Activated T-helper 2 cell treated with anti-CD3 and anti-CD28 coated beads, Interferon-gamma antibody, Interleukin-2, Interleukin-4, amounts not matched to agents 10 μg/mL and 5 μg/mL and 100 μg/mL, durations not matched to agents 14 hours and 24 hours and 36 hours (primary cell): ENCODE measurements at places on chromosomes 7 and 10.

GRCh38 chr7:12947465-12947864, 260.0 kb downstream of the ARL4A start:
- DNase-seq, result no peak

GRCh38 chr10:95536894-95537541, 24.2 kb downstream of the SORBS1 start:
- no peak for DNase-seq

DNA sequence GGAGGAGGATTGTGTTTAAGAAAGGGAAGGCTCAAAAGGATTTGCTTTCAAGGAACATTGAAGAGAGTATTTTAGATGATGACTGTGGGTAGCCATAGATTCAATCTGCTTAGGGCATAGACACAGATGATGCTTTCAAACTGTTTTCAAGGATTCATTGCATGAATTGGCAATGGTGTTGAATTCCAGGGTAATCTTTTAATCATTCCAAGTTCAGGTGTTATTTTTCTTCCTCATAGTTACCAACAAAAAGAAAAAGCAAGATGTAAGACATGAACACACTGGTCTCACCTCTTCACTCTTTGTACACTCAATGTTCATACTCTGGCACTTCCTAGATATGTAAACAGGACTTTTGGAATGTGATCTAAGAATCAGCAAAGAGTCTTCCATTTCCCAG, 167.0 kb upstream of the RHOBTB1 start:
- no peak for DNase-seq

- DNase-seq, result no peak
Observed at GRCh38 chr7:21898265-21898930, 47.3 kb downstream of the CDCA7L start.

- no peak for DNase-seq
Observed at GRCh38 chr7:70721500-70721899, 410.4 kb upstream of the GALNT17 start.

- no peak for DNase-seq
Observed at GRCh38 chr10:10043083-10043482, 974.6 kb upstream of the CELF2 start.

GRCh38 chr10:114613237-114613979, 44.7 kb downstream of the ABLIM1 start:
- DNase-seq, result no peak

GRCh38 chr7:41544241-41544640, 158.6 kb downstream of the INHBA start:
- no peak for DNase-seq

GRCh38 chr7:30835396-30835915, 64.2 kb downstream of the MINDY4 start:
- no peak for DNase-seq

DNA sequence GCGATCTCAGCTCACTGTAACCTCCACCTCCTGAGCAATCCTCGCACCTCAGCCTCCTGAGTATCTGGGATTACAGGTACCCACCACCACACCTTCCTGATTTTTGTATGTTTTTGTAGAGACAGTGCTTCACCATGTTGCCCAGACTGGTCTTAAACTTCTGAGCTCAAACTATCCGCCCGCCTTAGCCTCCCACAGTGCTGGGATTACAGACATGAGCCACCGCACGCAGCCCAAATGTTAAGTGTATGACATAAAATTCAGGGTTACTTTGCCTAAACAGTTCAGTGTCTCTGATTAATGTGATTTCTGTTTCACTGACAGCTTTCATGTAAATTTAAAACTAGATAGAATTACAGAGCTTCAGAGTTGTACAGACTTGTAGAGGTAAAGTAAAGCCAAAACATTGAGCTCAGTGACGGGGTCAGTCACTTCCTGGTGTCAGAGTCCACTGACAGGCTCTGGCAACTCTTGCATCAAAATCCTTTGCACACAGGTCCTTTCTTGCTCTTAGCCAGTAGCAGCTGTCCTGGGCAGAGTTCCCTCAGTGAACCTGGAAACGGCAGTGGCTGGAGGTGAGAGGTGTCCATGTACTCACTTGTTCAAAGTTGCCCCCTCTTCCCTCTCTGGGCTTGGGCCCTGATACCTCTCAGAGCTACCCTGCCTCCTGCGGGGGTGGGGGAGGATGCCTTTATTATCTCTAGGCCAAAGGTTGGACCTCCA, 33.7 kb downstream of the MGMT start:
- DNase-seq, result no peak

- DNase-seq, result no peak
Observed at GRCh38 chr7:1544178-1544895, 11.7 kb downstream of the TMEM184A start.

- DNase-seq, result no peak
Observed at GRCh38 chr10:69963178-69963834, 89.3 kb upstream of the MACROH2A2 start.

GRCh38 chr7:28329661-28330363, 82.5 kb upstream of the CREB5 start:
- no peak for DNase-seq

GRCh38 chr10:101322266-101323108, 31.5 kb upstream of the BTRC start:
- DNase-seq, result no peak

GRCh38 chr10:10730471-10731043, 287.1 kb upstream of the CELF2 start:
- DNase-seq, result no peak

GRCh38 chr10:11538834-11539190, 72.6 kb downstream of the USP6NL start:
- no peak for DNase-seq

DNA sequence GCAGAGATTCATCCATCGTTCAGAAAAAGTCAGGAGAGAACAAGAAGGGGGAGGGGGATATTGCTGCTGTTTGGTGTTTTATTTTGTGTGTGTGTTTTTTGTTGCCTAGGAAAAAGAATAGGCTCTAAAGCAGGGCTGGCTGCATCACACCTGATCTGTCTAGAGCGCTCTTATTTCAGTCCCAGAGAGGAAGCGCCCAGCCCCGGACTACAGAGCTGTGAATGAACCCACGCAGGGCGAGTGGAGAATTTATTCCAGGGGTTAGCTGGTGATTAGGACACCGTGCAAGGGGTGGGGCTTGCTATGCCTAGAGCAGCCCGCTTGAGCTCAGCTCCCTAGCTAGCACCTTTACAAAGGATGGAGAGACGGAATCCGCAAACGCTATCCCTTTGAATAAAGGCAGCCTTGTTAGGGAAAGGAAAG, 621 bp upstream of the FAM13C start:
- no peak for DNase-seq

GRCh38 chr7:69668339-69668870, 70.1 kb downstream of the AUTS2 start:
- no peak for DNase-seq

DNA sequence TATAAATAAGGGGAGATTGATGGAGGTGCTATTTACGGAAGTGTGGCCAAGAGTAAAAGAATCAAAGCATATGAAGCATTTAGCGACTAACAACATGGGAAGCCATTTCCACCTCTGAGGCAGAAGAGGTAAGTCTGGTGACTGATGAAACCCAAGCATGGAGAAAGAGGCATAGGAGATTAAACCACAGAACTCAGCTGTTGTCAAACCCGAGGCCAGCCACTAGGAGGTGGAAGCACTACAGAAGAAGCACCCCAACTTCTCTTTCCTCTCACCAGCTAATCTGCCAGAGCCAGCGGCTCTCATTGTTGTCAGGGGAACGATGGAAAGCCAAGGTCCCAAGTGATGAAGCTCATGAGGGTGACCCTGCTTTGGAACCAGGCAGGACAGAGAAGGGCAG, 19.6 kb upstream of the CNTNAP2 start:
- no peak for DNase-seq

GRCh38 chr10:95225136-95225535, 31.1 kb downstream of the ACSM6 start:
- no peak for DNase-seq

DNA sequence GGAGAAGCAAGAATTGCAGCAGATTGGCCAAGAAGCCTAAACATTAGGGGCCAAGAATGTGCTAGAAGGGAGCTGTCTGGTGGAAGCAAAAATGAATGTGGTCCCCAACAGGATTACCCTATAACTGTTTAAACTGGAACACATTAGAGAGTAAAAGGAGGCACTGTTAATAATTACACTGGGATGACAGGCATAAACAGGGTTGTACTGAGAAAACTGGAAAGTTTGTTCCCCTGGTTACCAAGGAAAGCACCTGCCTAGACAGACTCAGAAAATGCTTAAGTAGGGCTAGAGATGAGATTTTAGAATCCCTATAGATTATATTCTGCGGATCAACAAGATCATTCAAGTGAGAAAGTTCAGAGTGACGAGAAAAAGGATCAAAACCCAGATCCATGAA, 100.8 kb downstream of the CTTNBP2 start:
- no peak for DNase-seq

DNA sequence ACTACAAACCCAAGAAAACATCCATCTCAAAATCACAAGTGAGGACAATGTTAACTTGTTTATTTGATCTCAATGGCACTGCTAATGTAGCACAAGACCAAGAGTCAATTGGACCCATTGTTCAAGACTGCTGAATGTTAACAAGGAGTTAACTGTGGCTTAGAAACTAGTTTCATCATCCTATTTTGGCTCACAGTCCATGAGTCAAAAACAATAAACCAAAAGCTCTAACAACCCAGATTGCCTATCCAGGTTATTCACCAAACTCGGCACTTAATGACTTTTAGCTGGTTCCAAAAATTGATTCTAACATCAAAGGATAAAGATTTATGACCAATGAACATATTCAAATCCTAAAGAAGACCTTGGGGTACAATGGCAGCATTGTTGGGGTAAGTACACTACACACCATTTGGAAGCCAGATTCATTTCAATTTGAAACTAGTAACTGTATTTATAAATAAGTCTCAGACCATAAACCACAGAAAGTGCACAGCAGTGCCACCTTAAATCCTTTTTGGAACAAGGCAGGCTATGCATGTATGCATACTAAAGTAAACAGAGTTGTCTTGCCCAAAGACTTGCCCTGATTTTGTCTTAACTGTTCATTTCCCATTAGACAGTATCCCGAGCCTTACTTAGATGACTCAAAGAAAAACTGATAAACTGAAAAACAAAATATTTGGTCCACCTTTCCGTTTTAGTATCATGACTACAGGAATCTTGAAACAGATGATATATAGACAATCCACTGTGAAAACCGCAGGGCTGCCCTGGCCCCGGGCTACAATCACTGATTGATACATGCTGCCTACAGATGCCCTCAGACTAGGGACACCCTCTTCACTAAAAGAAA, 84.5 kb downstream of the SRPK2 start:
- DNase-seq, result no peak

DNA sequence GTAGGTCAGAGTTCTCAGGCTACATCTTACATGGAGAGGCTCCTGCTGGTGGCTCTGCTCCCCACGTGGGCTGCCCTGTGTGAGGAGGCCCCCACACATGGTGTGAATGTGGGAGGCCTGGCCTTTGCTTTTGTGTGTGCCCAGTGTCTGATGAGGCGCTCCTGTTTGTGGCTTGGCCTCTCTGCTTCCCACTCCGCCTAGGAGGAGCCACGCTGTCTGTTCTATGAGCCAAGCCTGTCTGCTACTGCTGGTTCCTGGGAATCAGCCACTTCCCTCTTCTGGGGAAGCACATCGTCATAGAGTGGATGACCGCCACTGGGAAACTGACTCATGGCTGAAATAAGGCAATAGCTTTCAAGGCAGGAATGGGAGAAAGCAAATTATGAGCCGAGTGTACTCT, 87.1 kb downstream of the CYP26A1 start:
- no peak for DNase-seq

- no peak for DNase-seq
Observed at GRCh38 chr10:22698941-22699440, 15.4 kb downstream of the PIP4K2A start.

DNA sequence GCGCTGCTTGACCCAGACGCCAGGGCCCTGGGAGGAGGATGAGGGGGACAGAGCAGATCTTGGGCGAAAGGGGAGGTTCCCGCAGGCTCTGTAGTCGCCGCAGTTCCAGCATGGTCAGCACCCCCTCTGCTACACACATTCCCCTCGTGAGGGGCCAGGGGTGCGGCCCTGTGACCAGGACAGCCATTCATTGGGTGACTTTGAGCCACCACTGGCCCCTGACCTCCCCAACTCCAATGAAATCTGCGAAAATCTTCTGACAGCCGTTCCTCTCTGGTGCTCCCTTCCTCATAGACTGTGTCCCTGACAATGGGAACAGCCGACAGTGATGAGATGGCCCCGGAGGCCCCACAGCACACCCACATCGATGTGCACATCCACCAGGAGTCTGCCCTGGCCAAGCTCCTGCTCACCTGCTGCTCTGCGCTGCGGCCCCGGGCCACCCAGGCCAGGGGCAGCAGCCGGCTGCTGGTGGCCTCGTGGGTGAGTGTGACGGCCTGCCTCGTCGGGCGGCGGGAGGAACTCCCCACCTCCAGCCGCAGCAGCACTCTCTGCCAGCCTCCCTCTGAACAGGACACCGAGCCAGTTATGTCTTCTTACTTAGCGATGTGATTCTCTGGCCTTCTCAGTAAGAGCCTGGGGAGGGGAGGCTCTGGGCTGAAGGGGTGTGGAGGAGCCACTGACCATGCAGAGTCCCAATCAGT, 825 bp downstream of the TMEM176A start:
- no peak for DNase-seq

DNA sequence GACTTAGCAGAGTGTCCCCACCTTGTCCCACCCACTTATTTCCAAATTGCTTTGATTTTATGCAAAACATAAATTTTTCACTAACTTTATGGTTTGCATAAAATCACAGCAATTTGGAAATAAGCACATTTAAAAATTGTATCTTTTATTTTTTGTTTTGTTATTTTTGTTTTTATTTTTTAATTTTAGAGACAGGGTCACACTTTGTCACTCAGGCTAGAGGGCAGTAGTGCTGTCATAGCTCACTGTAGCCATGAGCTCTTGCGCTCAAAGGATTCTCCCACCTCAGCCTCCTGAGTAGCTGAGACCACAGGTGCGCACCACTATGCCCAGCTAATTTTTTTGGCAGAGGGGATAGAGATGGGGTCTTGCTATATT, 43.2 kb downstream of the APBB1IP start:
- DNase-seq, result no peak

GRCh38 chr7:27030393-27031050, 65.3 kb downstream of the HOXA1 start:
- no peak for DNase-seq

DNA sequence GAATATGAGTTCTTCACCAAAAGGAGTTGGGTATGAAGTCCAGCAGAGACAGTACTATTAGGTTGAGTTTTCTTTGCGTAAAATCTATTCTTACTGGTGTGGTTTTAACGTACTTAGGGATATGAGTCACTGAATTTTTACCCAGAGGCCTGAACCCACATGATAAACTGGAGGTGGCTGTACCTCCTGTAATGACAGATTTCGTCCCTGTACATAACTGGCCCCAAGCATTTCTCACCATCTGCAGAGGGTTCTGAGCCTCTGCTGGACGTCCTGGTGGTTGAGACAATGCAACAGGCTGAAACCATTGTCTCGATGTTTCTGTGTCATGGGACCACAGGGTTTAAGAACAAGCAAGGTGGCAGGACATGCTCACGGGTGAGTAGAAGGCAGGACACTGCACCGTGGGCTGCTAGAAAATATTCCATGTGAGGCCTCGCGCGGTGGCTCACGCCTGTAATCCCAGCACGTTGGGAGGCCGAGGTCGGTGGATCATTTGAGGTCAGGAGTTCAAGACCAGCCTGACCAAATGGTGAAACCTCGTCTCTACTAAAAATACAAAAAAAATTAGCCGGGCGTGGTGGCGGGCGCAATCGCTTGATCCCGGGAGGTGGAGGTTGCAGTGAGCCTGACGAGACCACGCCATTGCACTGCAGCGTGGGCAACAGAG, 233.9 kb downstream of the DNAJB6 start:
- DNase-seq, result no peak
